ENCODE measurements at places on chromosomes 11 and 22.

DNA sequence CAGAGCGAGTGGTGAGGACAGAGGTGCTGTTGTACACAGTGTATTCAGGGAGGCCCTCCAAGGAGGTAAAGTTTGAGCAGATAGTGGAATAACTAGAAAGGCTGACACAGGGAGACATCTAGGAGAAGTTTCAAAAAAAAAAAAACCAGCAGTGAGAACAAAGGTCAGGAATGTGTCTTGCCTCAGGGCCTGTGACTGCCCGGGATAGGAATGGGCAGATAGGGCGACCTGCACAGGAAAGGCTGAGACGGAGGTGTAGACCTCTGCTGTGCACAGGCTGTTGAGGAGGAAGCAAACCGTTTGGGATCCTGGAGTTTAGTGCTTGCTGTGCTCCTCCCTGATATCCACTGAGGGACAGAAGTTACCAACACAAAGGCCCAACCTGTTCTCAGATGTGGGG, 406.5 kb upstream of the B3GAT1 start:
- DNase-seq, result no peak

DNA sequence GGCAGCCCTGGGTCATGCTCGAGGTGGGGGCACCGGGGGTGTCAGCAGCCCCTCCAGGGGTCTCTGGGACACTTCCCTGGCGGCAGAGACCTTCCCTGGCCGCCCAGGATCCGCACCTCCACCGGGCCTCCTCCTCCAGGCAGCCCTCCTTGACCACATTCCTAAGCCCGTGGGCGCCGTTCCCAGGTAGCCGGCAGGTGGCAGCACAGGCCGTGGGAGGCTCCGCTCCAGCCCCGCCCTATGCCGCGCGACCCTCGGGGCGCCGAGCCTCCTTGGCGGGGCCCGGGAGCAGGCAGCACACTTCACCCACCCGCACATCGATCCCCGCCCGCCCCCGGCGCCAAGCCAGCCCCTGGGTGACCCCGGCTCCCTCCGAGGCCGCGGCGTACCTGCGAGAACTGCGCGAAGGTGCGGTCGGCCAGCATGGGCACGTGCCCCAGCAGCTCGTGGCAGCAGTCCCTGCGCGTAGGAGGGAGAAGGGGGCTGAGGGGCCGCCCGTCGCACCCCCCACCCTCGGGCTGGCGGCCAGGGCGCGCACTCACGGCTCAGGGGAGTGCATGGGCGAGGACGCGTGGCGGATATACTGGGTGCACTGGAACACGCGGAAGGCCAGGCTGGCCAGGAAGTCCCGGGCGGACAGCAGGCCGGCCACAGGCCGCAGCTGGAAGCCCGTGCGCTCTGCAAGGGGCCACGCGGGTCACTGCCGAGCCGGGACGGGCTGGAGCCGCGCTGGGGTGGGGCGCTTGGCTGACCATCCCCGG, 5.3 kb upstream of the INS start:
- no peak for DNase-seq

- DNase-seq, result no peak
These were observed 12.5 kb downstream of the PATZ1 start for GRCh38 chr22:31333641-31334040.

DNA sequence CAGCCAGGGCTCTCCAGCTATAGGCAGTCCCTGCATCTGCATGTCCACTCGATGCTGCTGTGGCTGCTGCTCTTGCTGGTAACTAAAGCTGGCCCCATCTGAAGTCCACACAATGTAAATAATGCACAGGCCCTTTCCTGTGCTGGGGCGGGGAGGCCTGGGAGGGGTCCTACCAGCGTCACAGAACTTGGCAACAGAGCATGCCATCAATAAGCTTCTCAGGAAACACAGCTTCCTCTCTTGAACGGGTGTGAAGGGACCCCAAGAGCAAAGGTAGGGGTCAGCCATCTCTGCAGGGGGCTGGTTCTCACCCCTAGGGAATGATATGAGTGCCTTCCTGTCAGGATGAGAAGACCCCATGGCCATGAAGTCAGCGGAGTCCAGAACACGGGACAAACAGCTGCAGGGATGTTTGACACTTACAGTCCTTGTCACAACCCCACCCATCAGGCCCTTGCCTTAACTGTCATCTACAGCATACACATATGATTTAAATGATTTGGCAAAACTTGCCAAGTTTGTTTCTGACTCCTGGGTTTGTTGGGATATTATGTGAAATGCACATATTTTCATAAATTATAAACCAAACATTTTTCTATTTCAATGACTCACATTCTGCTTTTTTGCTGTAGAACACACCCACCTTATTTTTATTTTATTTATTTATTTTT, 39.1 kb upstream of the LYVE1 start:
- DNase-seq, result no peak

GRCh38 chr11:122711831-122712381, 56.4 kb downstream of the UBASH3B start:
- no peak for DNase-seq

DNA sequence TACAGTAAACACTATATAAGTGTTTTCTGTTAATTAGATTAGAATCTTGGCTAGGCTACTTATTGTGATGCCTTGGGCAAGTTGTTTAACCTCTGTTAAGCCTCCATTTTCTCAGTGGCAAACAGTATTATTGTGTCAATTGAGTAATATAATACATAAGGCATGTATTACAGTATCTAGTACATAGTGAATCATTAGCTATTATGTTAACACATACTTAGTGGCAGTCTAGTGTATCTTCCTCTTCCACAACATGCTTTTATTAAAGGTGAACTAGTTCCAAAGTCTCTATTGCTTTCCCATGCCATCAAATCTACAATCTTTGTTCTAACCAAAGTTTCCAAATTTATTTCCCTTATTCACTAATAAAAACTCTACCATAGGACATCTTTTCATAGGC, 200.9 kb downstream of the SOX6 start:
- no peak for DNase-seq

GRCh38 chr22:47687346-47687655, 924.9 kb downstream of the TBC1D22A start:
- DNase-seq, result no peak

DNA sequence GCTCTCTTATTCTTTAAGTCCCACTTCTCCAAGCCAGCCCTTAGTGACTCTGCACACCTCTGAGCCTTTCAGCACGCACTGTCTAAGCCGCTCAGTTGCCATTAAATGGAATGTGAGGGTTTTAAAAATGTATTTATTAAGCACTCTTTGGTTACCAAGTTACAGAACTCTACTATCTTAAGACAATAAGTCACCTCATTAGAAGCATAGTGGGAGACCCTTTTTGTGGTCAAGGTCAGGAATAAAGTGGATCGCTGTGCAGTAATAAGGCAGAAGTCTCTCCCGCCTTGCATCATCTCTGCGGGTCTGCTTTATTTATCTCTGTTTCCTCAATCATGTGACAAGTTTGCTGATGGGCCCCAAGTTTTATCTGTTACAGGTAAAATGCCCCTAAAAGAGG, 11.9 kb downstream of the SLC25A18 start:
- DNase-seq, result no peak

GRCh38 chr11:110182886-110183285, 89.7 kb downstream of the ZC3H12C start:
- DNase-seq, result no peak

- no peak for DNase-seq
These were observed 66.0 kb upstream of the FTH1 start for GRCh38 chr11:62033191-62034035.

DNA sequence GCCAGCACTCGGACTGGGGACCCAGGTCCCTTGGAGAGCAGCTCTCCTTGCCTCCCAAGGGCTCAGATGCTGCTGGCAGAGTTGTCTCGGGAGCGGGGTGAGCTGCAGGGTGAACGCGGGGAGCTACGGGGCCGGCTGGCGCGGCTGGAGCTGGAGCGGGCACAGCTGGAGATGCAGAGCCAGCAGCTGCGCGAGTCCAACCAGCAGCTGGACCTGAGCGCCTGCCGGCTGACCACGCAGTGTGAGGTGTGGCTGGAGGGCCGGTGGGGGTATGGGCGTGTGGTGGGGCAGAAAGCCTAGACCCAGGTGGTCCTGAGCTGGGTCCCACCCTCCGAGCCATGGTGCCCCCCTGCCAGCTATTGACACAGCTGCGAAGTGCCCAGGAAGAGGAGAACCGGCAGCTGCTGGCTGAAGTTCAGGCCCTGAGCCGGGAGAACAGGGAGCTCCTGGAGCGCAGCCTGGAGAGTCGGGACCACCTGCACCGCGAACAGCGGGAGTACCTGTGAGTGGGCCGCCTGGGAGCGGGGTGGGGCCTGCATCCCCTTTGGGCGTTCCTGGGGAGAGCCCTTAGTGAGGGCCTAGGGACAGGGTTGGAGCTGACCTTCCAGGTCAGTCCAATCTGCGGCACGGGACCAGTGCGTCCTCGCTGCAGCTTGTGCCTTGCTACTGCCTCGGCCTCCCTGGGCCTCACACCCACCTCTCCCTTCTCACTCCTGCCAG, 5.8 kb upstream of the RPS6KA4 start:
- no peak for DNase-seq

DNA sequence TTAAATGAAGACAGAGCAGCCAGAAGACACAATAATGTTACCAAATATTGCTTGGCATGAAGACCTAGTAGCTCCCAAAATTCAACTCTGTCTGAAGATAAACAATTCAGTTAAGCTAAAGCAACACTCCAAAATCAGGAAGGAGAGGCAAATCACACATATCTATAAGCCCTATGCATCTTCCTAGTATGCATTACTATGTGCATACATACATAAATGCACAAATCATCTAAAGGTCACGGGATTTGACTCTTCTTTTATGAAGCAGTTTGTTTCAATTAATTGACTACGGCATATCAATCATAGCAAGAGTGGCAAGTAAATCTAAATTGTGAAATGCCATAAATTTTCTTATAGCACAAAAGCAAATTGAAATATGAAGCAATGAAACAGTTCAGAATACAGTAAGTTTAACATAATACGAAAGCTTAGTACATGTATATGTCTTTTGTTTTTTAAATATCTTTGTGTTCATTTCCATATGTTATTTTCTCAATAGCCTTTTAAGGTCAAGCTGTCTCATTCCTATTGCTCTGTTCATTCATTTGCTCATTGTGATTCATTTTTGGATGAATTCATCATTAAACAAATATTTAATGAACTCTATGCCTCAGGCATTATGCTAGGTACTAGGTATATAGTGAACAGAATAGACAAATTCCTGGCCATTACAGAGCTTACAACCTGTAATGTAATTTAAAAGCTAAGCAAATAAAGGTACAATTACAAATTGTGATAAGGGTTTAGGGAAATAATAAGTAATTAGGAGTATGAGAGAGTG, 540.5 kb downstream of the DLG2 start:
- no peak for DNase-seq

DNA sequence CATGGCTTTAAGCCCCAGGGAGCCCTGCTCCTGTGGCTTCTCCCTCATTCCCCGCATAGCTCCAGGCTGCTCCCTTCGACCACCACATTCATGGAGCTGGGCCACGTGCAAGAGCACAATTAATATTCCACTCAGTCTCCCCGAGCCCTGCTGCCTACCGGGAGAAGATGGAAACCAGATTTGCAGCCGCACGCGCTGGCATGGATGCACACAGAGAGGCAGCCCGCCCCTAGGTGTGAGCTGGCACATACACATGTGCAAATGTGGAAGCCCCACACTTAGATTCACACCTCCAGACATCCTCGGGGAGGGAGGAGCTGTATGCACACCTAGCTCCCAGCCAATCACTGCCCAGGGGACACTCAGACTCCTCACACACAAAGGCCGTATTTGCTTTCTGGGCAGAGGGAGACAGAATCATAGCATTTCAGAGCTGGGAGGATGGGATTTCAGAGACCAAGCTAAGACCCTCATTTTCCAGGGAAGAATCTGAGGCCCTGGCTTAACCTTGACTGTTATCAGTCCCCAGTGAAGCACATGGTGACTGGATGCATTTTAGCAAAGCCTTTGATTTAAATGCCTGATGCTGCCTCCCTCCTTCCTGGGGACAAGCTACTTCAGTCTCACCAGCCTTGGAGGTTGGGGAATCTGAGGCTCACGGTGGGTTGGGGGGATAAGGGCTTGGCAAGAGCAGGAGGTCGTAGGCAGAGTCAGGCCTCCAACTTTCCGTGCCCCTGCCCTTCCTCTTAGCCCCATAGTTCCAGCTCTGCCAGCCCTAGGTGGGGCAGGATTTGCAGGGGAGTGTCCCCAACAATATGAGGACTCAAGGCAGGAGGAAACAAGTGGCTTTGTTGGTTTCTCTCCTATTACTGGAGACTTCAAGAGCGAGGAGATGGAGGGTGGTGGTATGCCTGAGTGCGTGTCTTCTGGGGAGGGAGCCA, 5.3 kb upstream of the CREB3L1 start:
- no peak for DNase-seq

- no peak for DNase-seq
These were observed 1.7 kb downstream of the RPS19BP1 start for GRCh38 chr22:39530692-39531331.

DNA sequence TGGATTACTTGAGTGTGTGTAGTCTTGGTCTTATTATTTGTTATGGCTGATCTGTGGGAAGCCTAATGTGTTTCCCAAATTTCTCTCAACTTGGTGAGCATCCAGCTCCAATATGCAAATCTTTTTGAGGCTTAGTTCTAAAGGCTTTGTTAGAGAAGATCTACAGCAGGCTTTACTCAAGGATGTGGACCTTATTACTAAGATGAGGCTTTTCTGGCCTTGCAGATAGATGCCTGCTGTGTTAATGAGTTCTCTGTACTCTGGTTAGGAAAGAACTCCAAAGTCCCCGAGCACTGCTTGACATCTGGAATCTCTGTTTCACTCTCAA, 24.1 kb downstream of the MYEOV start:
- DNase-seq, result no peak

GRCh38 chr22:24806663-24807001, 621 bp downstream of the SGSM1 start:
- no peak for DNase-seq

GRCh38 chr11:71062199-71062598, 190.2 kb downstream of the SHANK2 start:
- no peak for DNase-seq

DNA sequence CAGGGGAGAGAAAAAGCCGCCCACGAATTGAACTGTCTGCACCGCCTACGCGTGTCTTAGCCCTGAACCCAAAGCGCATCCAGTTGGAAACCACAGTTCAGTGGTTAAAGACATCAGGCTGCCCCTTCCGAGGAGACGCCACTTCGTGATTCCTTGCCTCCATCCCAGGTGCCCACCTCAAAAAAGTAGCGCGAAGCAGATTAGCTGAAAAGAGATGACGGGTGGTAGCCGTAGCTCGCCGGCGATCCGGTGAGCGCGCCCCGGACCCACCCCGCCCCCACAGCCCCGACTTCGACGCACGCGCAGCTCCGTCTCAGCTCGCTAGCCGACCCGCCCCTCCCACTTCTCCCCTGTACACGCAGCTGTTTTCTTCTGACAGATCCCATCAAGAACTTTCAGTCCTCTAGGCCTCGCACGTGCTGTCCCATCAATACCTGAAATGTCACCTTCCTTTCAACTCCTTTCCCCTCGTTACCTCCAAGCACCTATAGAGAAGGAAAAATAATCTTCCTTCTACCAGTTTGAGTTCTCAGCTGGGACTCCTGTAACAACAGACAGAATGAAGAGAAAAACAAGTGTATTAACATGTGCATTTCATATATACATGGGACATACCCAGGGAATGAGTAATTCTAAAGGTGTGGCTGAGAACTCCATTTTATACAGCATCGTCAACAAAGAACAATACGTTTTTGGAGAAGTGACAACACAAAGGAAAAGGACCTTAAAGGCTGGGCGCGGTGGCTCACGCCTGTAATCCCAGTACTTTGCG, 49.5 kb downstream of the OR4D9 start:
- peak; percentile 81 for DNase-seq

GRCh38 chr11:3344327-3345174, 34.4 kb downstream of the ZNF195 start:
- no peak for DNase-seq

- DNase-seq, result peak; percentile 74
These were observed 28.8 kb downstream of the IGSF9B start for GRCh38 chr11:133927690-133928627.

Data from dorsolateral prefrontal cortex (tissue), 122 donors.